D721Med (cell line): ENCODE measurements at places on chromosomes 13 and 19.

- no peak for DNase-seq
Observed at GRCh38 chr19:1019980-1020867, 699 bp downstream of the TMEM259 start.

GRCh38 chr13:29537736-29538651 is 57.5 kb downstream of the SLC7A1 start:
- no peak for DNase-seq

DNA sequence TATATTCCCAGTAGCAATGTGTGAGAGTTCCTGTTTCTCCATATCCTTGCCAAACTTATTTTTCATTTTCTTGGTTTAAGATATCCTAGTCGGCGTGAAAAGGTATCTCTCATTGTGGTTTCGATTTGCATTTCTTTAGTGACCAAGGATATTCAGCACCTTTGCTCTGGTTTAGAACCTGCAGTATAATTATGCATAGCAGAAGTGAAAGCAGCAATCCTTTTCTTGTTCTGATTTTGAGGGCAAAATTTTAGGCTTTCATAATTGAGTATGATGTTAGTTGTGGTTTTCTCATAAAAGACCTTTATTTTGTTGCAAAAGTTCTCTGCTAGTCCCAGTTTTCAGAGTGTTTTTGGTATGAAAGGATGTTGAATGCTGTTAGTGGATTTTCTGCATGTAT is 491.0 kb downstream of the FGF9 start:
- no peak for DNase-seq

DNA sequence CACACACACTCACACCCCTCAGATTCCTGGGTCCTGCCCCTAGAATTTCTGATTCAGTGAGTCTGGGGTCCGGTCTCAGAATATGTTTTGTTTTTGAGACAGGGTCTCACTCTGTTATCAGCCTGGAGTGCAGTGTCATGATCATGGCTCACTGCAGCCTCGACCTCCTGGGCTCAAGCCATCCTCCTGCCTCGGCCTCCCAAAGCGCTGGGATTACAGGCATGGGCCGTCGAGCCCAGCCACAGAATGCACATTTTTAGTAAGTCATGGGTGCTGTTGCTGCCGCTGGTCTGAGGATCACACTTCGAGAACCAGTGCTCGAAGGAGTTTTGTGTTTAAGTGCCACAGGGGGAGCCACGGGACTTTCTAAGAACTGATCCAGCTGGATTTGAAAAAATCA is 22.1 kb upstream of the TNFSF14 start:
- no peak for DNase-seq

DNA sequence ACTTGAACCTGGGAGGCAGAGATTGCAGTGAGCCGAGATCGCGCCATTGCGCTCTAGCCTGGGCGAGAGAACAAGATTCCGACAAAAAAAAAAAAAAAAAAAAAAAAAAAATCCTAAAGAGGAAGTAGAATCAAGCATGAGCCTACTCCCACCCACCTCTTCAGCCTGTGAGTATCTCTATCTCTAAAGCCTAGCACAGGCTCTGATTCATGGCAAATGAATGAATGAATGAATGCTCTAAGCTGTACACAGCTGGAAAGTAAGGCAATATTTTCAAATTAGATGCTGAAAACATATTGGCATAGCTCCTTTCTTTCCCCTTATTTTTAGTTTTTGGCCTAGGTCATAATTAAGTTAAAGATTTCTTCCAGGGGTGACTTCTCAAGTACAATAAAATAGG is 35.7 kb upstream of the FAM216B start:
- no peak for DNase-seq

DNA sequence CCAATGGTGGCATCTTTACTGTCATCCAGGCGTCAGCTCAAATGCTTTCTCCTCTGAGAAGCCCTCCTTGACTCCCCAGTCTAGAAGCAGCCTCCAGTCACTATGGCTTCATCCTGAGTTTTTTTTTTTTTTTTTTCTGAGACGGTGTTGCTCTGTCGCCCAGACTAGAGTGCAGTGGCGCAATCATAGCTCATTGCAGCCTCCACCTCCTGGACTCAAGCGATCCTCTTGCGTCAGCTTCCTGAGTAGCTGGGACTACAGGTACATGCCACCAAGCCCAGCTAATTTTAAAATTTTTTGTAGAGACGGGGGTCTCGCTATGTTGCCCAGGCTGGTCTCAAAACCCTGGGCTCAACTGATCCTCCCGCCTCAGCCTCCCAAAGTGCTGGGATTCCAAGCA is 4.2 kb downstream of the NRTN start:
- no peak for DNase-seq

DNA sequence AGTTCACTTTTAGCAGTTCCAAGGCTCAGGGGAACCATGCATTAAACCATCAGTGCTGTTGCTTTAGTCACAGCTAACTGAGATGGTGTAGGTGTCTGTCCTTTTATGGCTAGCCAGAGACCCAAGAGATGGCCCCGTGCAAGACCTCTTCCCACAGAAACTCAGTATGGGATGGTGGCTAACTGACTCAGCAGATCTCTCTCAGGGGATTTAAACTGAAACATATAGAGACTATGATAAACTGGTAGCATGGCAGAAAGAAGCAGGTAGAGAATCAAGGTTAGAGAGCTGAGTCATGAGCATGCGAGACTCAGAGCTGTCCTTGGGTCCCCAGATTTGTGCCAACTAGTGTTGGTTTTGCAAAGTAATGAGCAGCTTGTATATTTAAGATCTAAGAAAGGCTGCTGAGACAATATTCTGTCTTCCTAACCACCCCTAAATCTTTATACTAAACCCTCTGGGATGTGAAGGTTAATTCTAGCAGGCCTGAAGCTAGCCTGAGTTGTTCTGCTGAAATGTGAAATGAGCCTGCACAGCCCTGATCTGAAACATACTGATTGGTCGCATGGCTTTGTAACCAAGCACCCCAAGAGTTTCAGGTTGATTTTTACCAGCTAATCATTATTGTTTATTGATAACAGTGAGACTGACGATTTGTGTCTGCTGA is 6.5 kb upstream of the SCEL start:
- no peak for DNase-seq
